NCI-H2081 treated with DMSO at 0.1 percent for 48 hours (cell line): ENCODE measurements at places on chromosomes 4 and X.

GRCh38 chr4:171817026-171817425 is 3.8 kb downstream of the GALNTL6 start:
- DNase-seq, result no peak

- DNase-seq, result no peak
These were observed 41.3 kb upstream of the GPR78 start for GRCh38 chr4:8538703-8539567.

- no peak for DNase-seq
These were observed 173.7 kb downstream of the PABPC4L start for GRCh38 chr4:134027931-134028330.

DNA sequence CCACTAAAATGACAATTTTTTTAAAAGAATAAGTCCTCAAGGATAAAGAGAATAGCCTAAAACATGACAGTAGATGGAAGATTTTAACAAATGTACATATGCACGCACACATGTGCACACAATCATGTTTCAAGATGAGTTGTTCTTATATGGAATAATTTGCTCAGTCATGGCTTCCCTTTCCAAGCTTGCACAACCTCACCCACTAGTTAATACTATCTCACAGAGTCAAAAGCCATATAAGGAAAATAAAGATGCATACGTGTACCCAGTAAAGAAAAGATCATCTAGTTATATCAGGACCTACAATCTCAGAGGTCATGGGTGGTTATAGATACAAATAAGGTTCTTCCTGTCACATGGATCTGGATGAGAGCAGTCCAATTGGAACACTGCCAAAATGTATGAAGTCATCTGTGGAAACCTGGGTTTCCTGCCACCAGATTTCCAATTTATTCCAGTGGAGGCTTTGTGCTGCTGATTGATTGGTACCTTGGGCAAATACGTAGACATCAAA is 56.1 kb downstream of the FAM13A start:
- peak; percentile 92 for DNase-seq

GRCh38 chr4:182795446-182796238 is 121.5 kb downstream of the DCTD start:
- no peak for DNase-seq

GRCh38 chr4:19126903-19127302 is 1105.3 kb upstream of the LCORL start:
- no peak for DNase-seq

DNA sequence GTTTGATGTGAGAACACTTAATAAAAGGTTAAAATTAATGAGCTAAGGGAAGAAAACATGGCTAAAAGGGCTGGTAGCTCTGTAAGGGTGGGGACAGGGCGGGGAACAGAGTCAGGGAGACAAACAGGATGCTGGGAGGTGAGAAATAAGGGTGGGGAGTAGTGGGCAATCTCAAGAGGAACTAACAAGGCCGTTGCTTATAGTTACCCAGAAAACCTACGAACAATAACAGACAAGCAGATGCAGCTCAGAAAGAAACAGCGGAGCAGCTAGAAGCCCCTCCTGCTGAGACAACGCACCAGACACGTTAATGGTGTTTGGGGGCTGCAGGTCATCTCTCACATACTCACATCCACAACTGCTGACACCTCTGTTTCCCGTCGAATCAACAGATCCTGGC is 9.7 kb upstream of the KLF3 start:
- no peak for DNase-seq

DNA sequence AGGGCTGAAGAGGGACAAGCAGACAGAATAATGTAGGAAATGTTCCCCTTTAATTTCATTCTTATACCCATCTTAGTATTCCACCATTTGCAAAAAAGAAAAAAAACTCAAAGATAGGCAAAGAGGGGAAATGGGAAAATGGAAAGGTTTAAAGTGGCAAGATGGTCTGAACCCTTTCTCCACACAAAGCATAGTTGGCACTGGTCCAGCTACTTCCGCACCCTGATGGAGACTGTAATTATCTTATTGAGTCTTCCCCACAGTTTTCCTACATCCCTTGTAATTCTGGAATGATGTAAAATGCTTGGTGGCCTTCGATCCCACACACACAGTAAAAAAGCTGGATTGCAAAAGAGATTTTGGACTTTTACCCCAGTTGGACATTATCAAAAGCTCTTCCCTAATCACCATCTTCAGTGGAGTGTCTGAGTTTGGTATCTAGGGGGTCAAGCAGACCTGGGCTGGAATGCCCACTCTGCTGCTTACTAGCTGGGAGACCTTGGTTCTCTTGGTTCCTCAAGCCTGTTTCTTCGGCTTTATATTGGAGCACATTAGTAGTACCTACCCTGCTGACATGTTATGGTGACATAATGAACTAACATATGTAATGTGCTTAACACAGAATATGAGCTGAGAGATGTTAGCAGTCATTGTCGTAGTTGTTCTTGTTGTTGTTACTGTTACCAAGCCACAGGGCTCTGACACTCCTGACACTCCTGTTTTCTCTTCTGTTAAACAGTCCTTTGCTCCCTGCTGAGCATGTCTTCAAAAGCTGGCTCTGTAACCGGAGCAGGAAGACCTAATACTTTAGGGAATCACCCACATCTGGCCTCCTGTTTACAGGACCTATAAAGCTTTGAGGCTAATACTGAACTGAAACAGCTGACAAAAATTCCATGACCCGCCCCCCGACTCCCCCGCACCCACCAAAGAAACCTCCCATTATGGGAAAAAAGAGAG is 4.7 kb downstream of the SRPX2 start:
- no peak for DNase-seq

GRCh38 chr4:60745800-60746571 is 454.1 kb upstream of the ADGRL3 start:
- no peak for DNase-seq

GRCh38 chr4:156422576-156422975 is 468.9 kb upstream of the CTSO start:
- DNase-seq, result no peak

DNA sequence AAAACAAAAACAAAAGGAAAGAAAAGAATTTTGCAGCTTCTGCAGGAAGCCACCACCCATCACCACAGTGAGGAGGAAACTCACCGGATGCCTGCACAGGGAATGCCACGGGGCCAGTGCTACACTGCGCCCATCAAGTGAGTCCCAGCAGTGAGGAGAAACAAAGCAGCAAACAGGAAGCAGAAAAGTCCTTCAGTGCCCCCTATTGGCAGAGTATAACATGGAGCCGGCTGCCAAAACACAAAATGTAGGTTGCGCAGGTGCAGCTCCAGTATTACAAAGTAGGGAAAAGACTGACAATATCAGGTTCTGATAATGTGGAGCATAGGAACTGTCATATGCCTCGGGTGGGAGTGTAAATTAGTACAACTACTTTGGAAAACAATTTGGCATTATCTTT is 23.3 kb upstream of the SCML2 start:
- no peak for DNase-seq

DNA sequence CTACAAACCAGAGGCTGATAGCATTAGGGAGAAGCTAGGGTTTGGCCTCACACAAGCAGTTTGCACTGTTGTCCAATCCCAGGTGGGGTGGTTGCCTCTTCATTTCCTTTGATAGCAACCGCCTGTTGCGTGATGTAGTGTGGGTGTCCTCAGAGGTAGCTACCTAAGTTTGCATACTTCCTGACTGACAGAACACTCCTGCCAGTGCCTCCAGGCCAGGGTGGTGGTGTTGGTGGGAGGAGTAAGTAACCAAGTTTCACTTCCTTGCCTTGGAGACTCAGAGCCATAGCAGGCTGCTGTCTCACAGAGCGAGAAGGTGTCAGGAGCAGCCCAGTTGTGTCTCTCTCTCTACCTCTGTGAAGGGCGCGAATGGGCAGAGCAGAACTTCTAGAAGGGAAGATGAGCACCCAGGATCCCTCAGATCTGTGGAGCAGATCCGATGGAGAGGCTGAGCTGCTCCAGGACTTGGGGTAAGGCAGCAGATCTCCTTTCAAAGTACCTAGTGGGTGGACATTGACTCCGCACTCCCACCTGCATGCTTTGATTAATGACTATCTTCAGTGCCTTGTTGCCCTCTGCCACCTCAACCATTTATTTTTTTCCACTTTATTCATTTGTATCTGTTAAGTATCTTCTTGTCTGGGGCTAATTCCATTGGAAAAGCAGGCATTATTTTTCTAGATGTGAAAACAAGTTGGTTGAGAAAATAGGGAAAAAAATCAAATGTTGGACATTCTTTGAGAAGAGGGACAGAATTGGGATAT is at the start of gene DAPP1:
Gene DAPP1, plus strand, starts transcription at position 283 of the 764 bp plus-strand sequence. Its CDS starts 87 bp downstream, at position 370.
- no peak for DNase-seq

- DNase-seq, result no peak
These were observed 499.6 kb downstream of the ACTRT1 start for GRCh38 chrX:127552571-127552970.

GRCh38 chr4:76380561-76380960 is 40.4 kb downstream of the CCDC158 start:
- no peak for DNase-seq

DNA sequence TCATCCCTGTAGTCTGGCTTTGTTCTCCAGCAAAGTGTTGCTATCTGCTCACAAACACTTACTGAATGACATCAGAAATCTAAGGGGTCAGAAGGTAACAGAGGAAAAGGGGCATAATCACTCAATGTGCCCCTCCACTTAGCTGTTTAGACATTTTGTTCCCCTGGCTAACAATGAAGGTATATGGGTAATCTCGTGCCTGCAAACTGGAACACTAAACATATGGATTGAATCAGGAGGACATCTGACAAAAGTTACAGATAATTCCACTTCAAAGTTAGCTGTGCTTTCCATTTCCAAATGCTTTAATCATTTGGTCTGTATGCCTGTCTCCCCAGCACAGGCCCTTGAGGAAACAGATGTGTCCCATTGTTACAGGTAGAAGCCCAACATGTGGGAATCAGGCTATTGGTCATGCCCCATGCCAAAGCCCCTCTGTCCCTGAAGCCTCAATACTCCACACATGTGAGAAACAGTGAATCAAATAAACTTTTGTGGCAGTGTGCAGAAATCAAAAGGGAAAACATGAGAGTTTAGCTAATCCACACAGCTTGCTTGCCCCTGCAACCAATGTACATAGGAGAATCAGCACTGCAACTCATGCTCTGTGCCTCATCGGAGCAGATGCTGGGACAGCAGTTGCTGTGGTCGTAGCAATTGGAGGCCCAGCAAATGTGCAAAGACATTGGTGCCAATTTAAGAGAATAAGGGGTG is 111.7 kb downstream of the RNF150 start:
- no peak for DNase-seq

GRCh38 chr4:155802190-155802959 is 43.6 kb downstream of the GUCY1B1 start:
- no peak for DNase-seq

GRCh38 chr4:174874898-174875297 is 43.3 kb upstream of the ADAM29 start:
- DNase-seq, result no peak

- no peak for DNase-seq
These were observed 14.0 kb upstream of the ARHGAP10 start for GRCh38 chr4:147717878-147718277.

- DNase-seq, result no peak
These were observed 277.7 kb downstream of the TMA16 start for GRCh38 chr4:163772238-163772637.

DNA sequence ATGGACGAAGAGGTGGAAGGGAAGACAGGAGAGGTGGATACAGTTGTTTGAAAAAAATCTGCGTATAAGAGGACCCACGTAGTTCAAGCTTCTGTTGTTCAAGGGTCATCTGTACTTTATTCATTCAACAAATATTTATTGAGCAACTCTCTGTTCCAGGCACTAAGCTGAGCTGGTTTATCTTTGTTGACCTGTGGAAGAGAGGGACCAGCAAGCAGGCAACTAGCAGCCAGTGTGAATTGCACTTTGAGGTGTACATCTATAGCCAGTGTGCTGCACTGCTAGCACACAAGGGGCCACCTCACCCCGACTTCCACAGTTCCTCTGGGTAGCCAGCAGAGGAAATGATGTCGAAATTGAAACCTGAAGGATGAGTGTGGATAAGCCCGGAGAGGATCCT is 191.4 kb downstream of the SOWAHB start:
- DNase-seq, result no peak

DNA sequence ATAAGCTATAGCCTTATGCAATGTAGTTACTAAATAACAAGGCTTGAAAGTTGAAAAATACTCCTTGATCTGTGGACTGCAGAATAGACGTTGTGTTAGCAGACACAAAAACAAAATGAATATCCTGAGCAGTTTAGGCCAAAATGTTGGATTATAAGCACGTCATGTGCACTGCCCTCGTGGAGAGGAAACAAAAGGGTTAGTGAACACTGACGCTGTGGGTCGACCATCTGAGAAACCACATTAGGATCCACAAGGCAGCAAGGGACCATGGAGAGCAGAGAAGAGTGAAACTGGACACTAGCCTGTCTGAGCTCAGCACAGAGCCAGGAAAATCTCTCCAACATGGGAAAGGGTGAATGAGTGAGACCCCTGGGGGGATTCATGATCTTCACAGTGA is 145.3 kb downstream of the DTHD1 start:
- DNase-seq, result no peak

DNA sequence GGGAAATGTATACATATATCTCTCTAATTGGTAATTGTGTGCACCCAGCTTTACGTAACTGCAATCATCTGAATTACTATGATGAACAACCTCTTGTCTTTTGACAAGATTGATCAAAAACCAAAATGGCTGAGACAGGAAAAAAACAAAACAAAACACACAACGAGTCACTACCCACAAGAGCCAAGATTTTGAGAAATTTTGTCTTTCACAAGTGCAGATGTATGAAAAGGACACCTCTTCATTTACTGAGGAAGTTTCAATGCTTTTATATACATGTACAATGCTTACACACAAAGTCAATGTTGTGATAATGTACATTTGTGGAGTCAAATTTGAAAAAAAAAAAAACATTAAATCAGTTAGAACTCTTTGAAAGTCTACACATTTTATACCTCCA is 224.6 kb downstream of the SCFD2 start:
- no peak for DNase-seq

GRCh38 chr4:186724058-186724863 is 605 bp upstream of the FAT1 start:
- no peak for DNase-seq

DNA sequence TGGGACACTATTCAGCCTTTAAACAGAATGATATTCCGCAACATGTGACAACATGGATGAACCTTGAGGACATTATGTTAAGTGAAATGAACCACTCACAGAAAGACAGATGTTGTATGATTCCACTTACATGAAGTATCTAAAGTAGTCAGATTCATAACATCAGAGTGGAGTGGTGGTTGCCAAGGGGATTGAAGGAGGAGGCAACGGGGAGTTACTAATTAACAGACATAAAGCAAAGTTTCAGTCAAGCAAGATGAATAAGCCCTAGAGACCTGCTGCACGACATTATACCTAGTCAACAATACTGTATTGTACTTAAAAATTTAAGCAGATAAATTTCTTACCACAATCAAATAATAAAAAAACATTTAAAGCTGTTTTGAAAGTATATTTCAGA is 105.0 kb upstream of the NR0B1 start:
- DNase-seq, result no peak
